ENCODE measurements at places on chromosomes 4 and X.
A peak's percentile ranks its signal among the peaks of the same experiment; 100 is the strongest.

GRCh38 chr4:16231570-16232245, 5.4 kb upstream of the TAPT1 start:
- no peak for DNase-seq

- no peak for DNase-seq
Observed at GRCh38 chr4:35689870-35690269, 554.4 kb downstream of the ARAP2 start.

- no peak for DNase-seq
Observed at GRCh38 chrX:20980426-20980825, 393.8 kb upstream of the CNKSR2 start.

DNA sequence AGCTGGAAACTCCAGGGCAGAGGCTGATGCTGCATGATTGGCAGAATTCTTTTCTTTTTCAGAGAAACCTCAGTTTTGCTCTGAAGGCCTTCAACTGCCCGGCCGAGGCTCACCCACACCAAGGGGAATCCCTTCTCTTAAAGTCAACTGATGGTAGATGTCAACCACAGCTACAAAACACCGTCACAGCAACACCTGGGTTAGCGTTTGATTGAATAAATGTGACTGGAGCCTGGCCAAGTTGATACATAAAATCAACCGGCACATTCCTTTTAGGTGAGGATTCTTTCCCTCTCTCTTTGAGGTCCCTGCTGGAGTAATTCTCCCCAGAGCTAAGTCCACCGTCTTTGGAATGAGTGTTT, 15.2 kb upstream of the KIAA0232 start:
- no peak for DNase-seq

DNA sequence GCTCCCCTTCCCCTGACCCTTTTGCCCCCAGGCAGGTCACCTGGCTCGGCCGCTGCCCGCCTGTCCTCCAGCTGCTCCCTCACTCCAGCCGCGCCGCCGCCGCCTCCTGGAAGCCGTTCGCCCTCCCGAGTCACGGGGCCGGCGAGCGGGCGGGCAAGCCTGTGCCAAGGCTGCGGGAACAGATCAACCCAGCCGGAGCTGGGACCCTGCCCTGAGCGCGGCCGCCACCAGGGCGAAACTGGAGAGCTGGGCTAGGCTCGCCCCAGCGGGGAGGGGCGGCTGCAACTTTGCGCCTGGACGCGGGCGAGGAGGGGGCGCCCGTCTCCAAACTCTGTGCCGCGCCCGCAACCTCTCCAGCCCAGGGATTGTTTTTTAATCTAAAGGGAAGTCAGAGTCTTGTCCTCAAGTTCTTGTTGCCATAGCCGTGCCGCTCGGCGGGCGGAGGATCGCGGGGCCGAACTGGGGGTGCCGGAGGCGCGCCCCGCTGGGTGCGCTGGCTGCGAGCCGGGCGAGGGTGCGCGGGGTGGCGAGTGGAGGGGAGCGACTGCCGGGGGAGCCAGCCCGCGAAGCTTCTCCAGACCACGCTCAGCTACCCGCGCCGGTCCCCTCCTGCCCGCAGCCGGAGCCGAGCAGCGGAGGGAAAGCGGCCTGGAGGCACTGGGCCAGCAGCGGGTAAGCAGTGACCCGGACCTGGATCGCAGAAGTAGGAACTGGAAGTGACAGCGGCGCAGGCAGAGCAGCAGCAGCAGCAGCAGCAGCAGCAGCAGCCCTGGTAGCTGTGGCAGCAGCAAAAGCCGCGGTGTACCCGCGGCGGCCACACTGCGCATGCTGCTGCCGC, 13.4 kb downstream of the ARHGEF6 start:
- peak; percentile 14 for DNase-seq

DNA sequence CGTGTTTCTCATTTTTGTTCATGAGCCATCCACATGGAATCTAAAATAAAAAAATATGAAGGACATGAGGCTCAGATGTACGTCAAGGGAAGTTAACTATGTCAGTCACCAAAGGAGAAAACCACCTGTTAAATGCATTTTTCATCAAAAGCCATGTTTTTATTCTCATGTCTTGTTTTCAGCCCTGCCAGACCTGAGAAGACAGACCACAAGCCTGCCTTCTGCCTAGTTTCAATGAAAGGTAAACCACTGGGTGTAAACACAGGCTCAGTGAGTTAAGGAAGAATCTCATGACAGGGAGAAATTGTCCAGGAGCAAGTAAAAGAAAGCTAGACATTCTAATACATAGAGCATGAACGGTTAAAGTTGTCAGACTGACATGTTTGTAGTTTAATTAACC, 52.3 kb upstream of the TNIP3 start:
- no peak for DNase-seq

DNA sequence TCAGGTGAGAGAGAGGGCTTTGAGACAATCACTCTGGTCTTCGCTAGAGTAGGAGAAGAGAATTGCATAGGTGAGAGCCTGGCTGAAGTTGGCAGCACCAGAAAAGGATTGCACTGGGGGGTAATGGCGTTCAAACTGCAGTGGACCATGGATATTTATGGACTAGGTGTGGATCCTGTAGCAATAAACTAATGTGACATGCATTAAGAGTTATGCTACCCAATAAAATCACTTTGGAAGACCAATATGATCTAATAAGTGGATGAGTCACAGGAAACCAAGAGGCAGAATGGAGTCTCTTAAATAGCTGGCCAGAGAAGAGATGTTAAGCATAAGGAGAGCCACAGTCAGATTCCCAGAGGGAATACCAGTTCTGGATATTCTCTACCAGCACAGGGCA, 259.8 kb downstream of the FBXO8 start:
- no peak for DNase-seq

DNA sequence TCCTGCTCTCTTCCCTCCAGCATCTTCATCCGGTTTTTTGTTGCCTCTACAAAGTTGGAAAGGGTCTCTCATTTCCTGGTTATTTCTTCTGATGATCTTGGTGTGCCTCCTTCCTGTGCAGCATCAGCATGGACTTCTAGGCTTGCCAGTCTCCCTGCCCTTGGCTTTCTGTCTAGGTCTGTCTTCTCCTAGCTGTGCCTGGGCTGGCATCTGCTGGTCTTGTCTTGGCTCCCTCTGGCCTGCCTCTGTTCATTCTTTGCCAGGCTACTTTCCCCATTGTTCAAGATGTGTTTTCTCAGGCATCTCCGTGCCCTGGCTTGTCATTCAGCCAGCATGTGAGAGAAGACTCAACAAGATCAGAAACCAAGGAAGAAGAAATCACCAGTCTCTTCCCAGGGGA, 9.7 kb downstream of the ZNF275 start:
- DNase-seq = no peak

- no peak for DNase-seq
Observed at GRCh38 chr4:41299486-41299885, 42.8 kb downstream of the UCHL1 start.

DNA sequence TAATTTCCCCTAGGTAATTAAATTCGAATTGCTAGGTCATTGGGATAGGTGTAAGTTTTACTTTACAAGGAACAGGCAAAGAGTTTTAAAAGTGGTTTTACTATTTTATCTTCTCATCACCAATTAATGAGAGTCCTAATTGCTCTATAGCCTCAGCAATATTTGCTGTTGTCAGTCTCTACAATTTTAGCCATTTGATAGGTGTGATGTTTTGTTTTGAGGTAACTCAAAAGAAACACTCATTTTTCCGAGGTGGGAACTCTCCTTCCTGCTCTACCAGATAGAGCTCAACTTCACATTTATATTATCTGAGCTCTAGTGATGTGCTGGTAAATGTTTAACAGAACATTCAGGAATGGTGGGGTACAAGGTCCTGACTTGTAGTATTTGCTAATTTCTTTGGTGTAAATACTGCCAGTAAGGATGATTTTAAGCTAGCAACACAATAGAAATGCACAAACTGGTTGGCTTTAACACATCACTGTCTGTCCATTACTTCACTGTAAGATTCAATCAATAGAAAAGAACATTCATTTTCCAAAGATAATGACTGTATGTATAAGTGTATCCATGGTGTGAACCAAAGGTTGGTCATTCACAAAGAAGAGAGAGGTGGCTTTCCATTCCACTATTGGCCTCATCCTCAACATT, 62.7 kb downstream of the LDB2 start:
- no peak for DNase-seq

GRCh38 chrX:10039821-10040793, 72.9 kb downstream of the CLDN34 start:
- no peak for DNase-seq

- DNase-seq = peak; percentile 51
Observed at GRCh38 chrX:119467842-119468550, at the start of gene SLC25A5. Gene SLC25A5 (plus strand): TSS chrX:119468444. CDS start chrX:119468516, 72 bp downstream.

DNA sequence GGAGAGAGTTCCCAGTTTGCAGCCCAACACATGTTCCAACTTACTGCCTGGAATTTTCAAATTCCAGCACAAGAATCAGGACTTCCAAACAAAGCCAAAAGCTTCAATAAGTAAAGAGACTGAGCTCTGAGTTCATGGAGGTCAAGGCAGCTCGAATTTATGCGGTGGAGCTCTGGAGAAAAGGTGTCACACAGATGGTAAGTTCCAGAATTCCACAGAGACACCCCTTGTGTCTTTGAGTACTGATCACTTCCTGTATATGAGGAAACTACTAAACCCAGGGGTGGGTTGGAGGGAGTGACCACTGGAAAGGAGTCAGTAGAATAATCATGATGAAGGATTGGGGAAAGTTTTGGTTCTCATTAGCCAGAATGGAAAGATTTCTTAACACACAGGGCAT, 118.5 kb upstream of the GUCY1A1 start:
- no peak for DNase-seq

- no peak for DNase-seq
Observed at GRCh38 chrX:15242899-15243555, 26.9 kb downstream of the ASB9 start.

GRCh38 chrX:16002185-16002584, 121.2 kb upstream of the GRPR start:
- no peak for DNase-seq

DNA sequence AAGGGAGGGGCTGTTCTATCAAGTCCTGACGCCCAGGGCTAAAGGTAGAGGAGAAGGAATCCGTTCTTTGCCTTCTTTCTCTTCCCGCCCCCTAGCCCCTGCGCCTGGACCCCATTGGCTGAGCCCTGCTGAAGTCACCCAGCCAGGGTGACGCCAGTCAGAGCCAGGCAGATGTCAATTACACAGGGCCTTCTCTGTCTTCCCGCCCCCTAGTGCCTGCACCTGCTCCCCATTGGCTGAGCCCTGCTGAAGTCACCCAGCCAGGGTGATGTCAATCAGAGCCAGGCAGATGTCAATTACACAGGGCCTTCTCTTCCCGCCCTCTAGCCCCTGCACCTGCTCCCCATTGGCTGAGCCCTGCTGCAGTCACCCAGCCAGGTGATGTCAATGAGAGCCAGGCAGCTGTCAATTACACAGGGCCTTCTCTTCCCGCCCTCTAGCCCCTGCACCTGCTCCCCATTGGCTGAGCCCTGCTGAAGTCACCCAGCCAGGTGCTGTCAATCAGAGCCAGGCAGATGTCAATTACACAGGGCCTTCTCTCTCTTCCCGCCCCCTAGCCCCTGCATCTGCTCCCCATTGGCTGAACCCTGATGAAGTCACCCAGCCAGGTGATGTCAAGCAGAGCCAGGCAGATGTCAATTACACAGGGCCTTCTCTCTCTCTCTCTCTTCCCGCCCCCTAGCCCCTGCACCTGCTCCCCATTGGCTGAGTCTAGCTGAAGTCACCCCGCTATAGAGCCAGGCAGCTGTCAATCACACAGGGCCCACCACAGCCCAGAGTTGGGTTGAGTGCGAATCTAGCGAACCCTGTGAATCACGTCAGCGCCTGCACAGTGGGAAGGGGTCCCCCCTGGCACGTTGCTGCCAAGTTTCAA, 46.4 kb downstream of the ASMT start:
- no peak for DNase-seq

- DNase-seq = no peak
Observed at GRCh38 chrX:24619647-24620046, 27.5 kb downstream of the PCYT1B start.

DNA sequence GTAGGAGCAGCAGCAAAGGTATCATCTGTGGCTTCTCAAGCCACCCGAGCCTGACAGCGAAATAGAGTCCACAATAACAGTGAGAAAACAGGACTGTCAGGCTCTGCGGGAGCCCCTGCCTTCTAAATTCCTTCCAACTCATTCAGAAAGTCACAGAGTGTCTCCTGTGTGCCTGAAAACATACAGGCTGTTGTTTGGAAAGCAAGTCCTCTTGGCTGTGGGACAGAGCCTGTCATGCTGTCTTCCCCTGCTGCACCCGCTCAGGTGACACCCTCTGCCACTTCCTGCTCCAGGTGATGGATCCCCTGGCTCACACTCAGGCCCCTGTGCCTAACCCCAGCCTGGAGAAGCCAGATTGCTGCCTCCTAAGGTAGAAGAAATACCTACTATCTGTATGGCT, 152.3 kb downstream of the RAB28 start:
- no peak for DNase-seq

DNA sequence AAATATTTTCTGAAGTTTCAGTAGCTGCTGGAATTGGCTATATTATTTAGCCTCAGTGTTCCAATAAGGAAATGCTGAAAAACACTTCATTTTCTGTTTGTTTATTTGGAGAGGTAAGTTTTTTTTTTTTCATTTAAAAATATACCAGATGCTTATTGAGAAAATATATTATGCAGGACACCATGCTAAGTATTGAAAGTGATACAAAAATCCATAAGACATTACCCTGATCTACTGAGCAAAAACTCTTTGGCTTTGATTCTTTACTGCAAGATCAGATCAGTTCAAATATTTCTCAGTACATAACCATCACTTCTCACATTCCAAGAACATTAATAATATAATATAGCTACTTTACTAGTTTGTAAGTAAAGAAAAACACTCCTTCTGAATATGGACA, 123.4 kb upstream of the PACRGL start:
- DNase-seq = no peak

DNA sequence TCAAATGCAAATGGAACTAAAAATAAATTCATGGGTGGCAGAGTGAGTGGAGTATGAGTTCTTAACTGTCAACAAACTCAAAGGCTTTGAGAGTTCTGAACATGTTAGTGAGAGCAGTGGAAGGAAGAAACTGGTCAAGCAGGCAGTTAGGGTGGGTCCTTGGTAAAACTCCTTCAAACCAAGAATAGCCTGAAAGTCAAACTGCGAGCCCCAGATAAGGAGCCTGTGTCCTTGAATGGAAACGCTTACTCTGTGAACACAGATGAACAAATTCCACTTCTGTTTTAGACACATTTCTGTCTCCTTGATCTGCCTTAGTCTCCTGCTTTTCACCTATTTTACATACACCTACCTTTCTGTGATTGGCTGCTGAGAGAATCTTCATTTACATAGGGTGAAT, 129.4 kb upstream of the PCDH18 start:
- no peak for DNase-seq

DNA sequence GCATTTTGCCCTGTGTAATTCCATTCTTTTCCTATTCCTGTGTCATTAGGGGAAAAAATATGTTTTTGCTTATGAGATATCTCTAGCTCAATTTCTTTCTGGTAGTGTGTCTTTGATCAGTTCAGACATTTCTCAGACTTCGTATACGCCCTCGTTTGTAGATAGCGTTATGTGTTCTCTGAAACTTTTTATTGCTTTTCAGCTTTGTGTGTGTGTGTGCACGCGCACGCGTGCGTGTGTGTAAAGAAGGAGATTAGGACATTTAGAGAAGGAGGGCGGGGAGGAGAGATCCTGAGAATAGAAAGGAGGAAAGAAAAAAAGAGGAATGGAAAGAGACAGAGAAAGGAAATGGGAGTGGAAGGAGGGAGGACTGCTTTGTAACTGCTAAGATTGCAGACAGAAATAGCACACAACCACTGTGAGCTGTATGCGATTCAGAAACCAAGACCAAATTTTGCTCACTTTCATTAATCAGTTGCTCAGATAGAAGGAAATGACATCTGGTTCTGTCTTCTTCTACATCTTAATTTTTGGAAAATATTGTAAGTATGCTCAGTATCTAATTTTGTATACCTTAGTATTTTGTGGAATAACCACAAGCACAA, at the start of gene RXFP1:
TSS of gene RXFP1 (plus strand) at position 399 of the 605 bp plus-strand sequence. CDS start at position 494, 95 bp downstream.
- DNase-seq = no peak

- DNase-seq = no peak
Observed at GRCh38 chrX:10893976-10894375, 217.2 kb upstream of the HCCS start.

Data from substantia nigra (tissue), 51 donors.